Iris pigment epithelial cell (primary cell): ENCODE measurements at places on chromosomes 12 and 14.

GRCh38 chr14:51182131-51182565 lies 57.9 kb upstream of the TMX1 start:
- peak; percentile 7 for DNase-seq

DNA sequence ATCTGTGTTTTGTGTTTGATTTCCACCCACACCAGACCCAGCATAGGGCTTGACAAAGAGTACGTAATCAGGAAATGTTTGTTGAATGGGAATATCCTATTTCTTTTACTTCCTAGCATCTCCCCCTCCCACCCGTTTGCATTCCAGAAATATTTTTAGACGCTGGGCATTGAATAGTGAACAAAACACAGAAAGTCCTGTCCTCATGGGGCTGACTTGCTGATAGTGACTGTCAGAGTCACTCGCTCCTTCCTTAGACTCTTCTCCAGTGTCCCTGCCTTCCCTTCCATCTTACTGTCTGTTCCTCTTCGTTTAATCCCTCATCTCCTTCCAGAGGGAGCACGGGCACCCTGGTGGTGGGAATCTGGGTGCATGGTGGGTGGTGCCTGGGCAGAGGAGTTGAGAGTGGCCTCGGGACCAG lies 53.6 kb downstream of the SLC25A47 start:
- DNase-seq = no peak

DNA sequence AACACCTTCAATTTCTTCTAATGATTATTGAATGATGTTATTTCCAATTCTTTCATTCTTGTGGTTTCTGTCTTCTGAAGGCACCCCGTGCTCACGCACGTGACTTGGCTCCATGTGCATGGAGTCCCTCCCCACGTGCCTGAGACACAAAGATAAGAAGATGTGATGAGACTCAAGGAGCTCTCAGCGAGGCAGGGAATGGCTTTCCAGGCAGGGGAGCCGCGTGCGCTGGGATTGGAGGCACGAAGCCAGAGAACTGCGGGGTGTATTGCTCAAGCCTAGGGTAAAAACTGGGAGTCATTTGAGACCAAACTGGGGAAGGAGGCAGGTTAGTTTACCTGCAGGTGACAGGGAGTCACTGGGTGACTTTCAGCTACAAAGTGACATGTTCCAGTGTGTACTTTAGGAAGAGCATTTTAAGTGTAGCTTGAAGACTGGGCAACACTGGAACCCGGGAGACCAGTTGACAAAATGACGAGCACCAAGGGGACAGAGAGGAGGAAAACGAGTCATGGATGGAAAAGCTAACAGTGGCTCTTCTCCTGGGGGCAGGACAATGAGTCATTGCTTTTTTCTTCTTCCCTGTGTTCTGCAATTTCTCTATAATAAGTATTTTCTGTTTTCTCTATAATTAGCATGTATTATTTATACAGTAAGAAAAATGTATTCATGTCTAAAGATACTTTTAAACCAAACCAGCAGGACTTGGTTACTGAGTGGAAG lies 311.7 kb upstream of the FKBP4 start:
- no peak for DNase-seq

DNA sequence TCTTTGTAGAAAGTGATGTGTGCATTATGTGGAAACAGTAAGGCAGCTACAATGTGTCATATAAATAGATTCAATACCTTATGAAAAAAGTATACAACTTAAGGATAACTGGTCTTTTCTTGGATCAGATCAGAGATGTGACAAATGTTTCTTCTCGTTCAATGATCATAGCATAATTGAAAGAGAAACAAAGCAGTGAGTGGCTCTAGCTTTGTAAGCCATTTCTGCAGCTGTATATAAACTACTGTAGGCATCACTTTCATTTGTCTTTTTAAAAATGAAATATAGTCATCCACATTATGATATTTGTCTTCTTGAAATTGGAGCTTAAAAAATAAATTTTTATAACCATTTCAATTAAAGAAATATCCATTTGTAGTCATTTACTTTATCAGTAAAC lies 63.8 kb upstream of the LMO3 start:
- DNase-seq = no peak

- peak; percentile 25 for DNase-seq
These were observed 31.0 kb downstream of the RTL1 start for GRCh38 chr14:100872259-100873095.

DNA sequence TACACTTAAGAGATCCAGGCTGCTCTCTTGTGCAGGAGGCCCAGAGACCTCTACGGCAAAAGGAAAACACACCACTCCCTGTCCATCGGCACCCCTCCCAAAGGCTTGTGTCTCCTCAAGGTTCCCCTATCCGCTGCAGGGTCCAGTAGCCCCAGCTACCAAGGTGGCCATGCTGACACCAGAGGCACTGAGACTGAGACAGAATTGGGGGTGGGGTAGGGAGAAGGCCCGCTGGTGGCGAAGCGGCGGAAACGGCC lies 590 bp downstream of the DDIT3 start:
- DNase-seq = no peak

- no peak for DNase-seq
These were observed 59.9 kb downstream of the SLC6A12 start for GRCh38 chr12:154058-154457.

DNA sequence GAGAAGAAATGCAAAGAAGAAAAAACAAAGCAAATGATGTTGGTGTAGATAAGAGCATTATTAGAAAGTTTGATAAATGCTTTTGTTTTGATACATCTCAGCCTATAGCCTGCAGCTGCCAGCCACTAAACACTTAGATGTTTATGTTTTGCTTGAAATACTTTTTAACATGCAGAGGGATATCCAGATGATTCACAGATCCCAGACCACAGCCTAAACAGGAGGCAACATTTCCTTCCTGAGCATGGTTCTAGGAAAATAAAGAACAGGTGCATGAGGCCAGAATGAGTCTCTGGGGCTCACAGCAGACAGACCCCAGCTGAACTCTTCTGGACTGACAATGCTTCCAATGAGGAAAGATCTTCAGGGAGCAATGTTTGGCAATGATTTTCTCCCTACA lies 103.7 kb upstream of the EEA1 start:
- peak; percentile 53 for DNase-seq

- DNase-seq = no peak
These were observed 5.1 kb downstream of the E2F7 start for GRCh38 chr12:77060136-77060882.

DNA sequence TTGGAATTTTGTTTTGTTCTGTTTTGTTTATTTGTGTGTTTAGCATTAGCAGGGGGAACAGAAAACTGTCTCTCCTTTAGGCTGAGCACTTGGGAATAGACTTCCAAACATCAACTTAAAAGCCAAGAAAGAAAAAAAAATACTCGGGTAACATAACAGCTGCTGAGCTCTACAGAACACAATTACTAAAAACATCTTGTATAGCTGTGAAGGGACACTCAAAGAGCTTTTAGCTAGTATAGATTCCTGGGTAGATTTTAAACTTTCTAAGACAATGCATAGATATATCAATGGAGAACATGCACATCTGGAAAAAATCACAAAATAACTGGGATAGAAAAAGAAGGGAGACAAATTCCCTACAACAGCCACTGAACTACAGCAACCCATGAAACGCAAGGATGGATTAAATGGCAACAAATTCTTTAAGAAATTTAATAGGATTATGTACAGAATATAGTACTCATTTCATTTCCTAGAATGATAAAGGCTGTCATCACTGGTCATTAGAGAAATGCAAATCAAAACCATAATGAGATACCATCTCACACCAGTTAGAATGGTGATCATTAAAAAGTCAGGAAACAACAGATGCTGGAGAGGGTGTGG lies 174.3 kb upstream of the KRR1 start:
- no peak for DNase-seq

DNA sequence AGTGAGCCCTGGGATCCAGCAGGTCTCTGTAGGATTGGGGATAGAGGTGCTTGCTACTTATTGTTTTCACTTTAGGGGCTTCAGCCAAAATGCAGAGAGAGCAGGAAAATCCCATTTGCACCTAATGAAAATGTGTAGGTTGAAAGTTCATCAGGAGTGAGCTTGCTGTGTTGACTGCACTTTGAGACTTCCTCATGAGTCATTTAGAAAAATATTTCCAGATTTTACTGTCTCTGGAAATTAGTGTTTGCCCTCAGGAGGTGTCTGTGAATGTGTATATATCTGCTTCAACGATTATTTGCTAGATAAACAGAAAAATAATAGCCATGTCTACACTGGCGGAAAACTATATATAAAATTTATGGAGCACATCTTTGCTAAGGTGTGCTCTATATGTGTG lies 159.3 kb downstream of the CAND1 start:
- DNase-seq = no peak

GRCh38 chr14:88955455-88955854 lies 131.0 kb downstream of the TTC8 start:
- no peak for DNase-seq

- DNase-seq = peak; percentile 44
These were observed 147.9 kb upstream of the NCOR2 start for GRCh38 chr12:124715121-124715990.

GRCh38 chr14:37230551-37231194 lies 32.9 kb downstream of the MIPOL1 start:
- peak; percentile 75 for DNase-seq

DNA sequence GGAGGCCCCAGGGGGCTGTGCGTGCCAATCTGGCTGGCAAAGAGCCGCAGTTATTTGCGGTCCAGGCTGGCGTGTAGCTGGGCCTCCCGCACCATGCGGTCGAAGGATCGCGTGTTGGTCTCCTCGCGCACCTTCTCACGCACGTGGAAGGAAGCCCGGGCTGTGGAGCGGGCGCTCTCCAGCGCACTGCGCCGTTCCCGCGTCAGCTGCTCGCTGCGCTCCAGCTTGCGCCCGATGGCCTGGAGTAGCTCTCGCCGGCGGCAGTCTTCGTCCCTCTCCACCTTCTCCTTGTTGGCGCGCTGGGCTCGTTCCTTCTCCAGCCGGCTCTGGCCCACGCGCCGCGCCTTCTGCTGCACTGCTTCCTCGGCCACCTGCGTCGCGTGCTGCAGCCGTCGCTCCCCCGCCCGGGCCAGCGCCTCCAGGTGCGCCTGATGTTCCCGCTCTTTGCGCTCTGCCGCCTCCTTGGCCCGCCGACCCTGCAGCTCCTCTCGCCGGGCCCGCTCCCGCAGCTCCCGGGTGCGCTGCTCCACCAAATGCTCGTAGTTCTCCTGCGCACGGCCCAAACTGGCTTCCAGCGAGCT lies 3.1 kb downstream of the CCDC177 start:
- DNase-seq = no peak

- DNase-seq = peak; percentile 34
These were observed 71.3 kb downstream of the SUSD6 start for GRCh38 chr14:69682621-69683263.

- DNase-seq = no peak
These were observed 15.1 kb upstream of the ZFP36L1 start for GRCh38 chr14:68807987-68808386.

DNA sequence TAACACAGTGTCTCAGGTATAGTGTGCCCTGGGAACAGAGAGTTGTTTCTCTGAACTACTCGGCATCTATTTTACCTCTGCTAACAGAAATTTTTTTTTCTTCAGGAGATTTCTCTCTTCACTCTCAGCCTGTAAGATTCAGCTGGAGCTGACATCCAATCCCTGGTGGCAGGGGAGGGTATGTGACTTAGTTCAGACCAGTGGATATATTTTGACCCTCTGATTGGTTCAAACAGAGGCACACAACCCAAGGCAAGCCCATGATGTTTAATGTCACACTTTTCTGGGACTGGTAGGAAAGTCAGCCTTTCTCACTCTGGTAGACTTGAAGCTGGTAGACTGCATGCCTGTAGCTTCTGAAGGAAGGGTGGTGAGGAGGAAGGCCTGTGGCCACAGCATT lies 147.9 kb downstream of the HMGA2 start:
- no peak for DNase-seq

GRCh38 chr12:484096-484495 lies 24.4 kb downstream of the B4GALNT3 start:
- no peak for DNase-seq

GRCh38 chr12:63302941-63303536 lies 152.0 kb upstream of the AVPR1A start:
- no peak for DNase-seq

DNA sequence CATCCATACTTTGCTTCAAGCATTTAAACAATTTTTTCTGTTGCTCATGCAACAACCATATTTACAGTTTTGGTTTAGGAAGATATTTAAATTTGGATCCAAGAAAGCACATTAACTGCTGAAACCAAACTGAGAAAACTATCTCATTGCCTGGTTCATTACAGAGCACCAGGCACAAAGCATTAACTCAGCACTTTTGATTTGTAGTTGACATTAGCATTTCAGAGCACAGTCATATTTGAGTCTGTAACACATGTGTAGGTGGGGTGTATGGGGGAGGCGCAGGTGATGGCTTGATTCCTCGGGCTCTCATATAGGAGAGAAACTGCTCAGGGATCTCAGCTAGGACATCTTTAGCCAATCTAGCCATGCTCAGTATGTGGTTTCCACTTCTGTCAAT lies 251.7 kb downstream of the CPNE8 start:
- no peak for DNase-seq

DNA sequence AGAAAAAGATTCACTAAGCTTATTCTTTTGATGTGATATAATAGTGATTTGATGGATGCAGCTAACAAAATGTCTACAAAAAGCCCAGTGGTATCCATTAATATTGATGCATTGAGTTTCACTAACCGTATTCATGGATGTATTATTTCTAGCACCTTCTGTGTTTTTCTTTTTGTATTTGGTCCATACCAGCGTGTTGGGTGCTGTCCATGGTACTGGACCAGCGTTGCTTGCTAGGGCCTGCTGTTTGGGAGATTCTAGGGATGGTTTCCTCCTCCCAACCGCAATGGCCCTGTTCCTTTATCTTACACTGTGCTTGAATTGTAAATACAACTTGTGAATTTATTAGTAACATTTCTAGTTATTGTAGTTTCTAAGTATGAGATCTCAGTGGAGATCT lies 31.7 kb downstream of the ANO4 start:
- DNase-seq = peak; percentile 57

DNA sequence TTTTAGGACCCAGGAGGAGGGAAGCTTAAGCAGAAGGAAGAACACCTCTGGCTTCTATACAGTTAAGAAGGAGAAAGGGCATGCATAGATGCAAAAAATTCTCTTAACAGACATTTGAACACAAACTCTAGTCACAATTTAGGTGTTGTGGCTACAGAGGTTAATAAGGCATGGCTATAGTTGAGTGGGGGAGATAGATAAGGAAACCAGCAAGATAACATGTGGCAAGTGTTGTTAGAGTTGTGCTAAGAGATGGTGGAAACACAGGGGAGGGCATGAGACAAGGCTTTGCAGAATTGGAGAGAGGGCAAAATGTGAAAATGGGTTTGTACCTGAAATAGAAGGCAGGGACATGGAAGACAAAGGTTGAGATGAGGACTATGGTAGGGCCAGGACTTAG lies 88.9 kb downstream of the MSRB3 start:
- DNase-seq = no peak

DNA sequence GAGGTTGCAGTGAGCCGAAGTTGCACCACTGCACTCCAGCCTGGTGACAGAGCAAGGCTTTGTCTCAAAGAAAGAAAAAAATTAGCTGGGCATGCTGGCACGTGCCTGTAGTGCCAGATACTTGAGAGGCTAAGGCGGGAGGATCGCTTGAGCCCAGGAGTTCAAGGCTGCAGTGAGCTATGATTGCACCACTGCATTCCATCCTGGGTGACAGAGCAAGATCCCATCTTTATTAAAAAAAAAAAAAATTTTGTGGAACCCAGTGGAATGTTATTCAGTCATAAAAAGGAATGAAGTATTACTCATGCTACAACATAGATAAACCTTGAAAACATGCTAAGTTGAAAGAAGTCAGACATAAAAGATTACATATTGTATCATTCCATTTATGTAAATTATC lies 8.3 kb upstream of the ERBB3 start:
- DNase-seq = peak; percentile 49

GRCh38 chr14:101130861-101131260 lies 227.3 kb upstream of the RTL1 start:
- DNase-seq = no peak

- DNase-seq = peak; percentile 85
These were observed 31.9 kb upstream of the NCOR2 start for GRCh38 chr12:124599074-124599999.
